ENCODE measurements at places on chromosomes 2 and 18.

- DNase-seq = no peak
Observed at GRCh38 chr2:1299043-1299442, 114.2 kb upstream of the TPO start.

- peak; percentile 85 for DNase-seq
Observed at GRCh38 chr2:237673130-237674001, 46.0 kb downstream of the LRRFIP1 start.

DNA sequence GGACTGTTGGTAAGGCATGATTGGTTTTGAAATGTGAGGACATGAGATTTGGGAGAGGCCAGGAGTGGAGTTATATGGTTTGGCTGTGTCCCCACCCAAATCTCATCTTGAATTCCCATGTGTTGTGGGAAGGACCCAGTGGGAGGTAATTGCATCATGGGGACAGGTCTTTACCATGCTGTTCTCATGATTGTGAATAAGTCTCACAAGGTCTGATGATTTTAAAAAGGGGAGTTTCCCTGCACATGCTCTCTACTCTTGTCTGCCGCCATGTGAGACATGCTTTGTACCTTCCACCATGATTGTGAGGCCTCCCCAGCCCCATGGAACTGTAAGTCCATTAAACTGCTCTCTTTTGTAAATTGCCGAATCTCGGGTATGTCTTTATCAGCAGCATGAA lies 5.4 kb downstream of the CMPK2 start:
- DNase-seq = no peak

GRCh38 chr2:140539242-140539875 lies 1591.5 kb downstream of the LRP1B start:
- no peak for DNase-seq

- DNase-seq = no peak
Observed at GRCh38 chr2:173589604-173590275, 235.1 kb downstream of the CDCA7 start.

DNA sequence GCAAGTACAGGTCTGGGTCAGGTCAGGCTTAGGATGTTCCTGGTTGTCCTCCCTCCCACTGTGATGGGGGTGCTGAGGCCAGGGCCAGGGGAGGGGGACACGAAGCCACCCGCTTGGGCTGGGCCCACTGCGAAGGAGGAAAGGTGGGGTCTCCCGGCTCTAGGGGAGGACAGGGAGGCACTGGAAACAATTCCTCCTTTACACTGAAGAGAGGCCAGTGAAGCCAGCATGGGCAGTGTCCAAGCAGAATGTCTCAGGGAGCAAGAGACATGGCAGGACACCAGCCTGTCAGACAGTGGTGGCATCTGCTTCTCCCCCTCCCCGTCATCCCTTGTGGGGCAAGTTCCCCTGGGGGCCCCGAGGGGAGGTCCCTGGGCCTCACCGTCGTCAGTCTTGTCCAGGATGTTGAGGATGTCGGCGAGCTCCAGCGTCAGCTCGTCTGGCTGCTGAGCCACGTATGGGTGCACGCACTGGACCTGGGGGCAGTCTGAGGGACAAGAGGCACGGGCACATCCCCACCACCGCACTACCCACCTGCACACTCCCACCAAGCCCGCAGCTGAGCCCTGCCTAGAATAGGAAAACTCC lies 10.8 kb downstream of the SNORC start:
- no peak for DNase-seq

DNA sequence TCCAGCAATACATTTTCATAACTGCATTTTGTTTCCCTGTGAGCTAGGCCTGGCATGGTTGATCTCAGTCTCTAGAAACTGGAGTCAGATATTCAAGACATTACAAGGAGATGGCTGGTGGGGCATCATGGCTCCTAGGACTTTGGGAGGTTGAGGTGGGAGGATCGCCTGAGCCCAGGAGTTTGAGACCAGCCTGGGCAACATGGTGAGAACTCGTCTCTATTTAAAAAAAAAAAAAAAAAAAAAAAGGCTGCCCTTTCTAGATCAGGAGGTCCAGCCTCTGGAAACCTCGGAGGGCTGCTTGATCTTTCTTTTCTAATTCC lies 362 bp upstream of the VAMP8 start:
- DNase-seq = no peak

- no peak for DNase-seq
Observed at GRCh38 chr2:126496493-126496892, 159.5 kb upstream of the GYPC start.

DNA sequence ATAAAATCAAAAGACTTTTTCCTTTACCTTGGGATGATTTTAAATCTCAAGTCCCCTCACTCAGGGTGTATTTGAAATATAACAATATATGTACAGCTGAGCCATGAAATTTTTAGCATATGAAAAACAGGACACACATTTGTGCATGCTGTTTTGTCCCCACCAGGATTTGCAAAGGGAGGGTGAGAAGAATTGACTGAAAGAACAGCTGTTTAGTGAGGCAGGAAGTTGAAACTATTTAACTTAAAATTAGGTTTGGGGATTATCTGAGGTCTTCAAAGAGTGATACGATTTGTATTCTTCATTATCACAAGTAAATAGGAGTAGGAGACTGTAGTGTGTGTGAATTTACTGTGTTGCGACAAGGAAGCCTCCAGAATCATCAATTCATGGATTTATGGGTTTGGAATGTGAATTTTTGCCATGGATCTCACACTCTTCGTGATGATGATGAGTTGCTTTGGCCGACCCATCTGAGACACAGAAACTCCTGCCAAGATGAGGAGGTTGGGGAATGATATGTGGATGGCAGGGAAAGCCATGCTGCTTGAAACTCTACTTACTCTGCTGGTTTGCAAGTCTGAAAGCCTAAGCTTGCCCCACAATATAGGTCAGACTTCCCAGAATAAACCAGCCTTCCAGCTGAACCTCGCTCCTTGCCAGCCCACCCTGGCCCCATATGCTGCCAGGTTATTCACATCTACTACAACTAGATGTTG lies 31.0 kb upstream of the SPATS2L start:
- no peak for DNase-seq

- no peak for DNase-seq
Observed at GRCh38 chr2:67851956-67852824, 210.6 kb downstream of the C1D start.

DNA sequence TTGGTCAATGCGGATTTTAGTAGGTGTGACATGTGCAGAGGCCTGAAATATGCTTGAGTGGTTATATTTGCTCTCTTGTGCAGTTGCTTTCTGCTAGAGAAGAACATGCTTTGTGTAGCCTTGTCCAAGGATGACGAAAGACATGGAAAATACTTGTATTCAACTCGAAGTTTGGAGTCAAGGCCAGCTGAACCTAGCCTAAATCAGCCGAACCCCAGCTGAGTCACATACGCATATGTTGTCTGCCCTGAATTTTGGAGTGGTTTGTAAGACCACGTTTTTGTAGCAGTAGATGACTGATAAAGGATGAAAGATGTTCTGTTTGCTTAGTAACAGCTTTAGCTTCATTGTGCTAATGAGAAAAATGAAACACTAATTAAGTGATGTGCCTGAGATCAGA lies 22.5 kb upstream of the SPAG16 start:
- peak; percentile 28 for DNase-seq

DNA sequence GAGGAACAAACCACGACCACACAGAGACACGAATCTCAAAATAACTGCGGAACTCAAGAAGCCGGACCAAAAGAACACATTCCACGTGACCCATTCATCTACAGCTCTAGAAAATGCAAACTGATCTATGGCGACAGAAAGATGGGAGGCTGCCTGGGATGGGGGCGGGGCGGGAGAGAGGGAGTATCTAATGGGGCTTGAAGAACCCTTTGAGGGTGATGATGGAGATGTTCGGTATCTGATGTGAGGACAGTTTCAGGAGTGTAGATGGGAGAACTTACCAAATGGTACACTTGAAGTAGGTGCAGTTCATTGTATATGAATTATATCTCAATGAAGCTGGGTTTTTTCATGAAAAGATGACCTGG lies 34.6 kb upstream of the KLF11 start:
- DNase-seq = no peak

DNA sequence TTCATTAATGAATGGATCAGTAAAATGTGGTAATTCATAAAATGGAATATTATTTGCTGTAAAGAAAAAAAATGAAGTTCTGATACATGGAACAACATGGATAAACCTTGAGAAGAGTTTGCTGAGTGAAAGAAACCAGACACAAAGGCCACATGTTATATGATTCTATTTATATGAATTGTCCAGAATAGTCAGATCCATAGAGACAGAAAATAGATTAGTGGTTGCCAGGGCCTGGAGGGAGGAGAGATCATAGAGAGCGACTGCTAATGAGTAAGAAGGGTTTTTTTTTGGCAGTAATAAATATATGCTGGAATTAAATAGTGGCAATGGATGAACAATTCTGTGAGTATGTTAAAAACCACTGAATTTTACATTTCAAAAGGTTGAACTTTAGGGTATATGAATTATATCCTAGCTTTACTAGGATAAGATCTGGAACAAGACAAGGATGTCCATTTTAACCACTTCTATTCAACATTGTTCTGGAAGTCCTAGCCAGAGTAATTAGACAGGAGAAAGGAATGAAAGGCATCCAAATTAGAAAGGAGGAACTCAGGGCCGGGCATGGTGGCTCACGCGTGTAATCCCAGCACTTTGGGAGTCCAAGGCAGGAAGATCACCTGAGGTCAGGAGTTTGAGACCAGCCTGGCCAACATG lies 48.8 kb downstream of the MAPRE2 start:
- no peak for DNase-seq

DNA sequence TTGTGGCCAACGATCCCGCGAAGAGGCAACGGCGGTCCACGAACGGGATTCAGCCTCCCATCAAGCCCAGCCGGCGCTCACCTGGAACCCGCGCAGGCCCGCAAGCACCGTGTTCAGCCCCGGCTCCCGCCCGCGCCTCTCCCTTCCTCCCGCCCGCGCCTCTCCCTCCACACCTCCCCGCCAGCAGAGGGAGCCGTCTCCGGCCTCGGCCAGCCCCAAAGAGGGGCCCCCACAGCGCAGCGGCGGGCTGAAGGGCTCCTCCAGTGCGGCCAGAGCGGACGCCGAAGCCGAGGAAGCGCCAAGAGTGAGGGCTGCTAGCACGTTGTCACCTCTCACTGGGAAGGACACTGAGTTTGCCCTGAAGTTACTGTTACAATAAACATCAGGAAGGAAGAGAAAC lies 55.3 kb upstream of the LAPTM4A start:
- DNase-seq = peak; percentile 60

- no peak for DNase-seq
Observed at GRCh38 chr2:221143231-221143630, 428.9 kb downstream of the EPHA4 start.

DNA sequence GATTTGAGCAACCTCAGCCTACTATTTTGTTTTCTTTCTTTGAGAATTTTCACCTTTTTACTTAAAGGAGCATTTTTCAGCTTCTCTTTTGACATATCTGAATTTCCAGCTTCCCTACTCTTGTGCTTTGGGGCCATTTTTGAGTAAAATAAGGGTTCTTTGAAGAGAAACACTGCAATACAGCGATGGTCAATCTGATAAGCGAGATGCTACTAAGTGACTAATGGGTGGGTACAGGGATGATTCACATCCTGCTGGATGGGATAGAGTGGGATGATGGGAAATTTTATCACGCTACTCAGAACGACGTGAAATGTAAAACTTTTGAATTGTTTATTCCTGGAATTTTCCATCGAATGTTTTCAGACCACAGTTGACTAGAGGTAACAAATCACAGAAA lies 211.5 kb downstream of the TMEM247 start:
- DNase-seq = no peak

- no peak for DNase-seq
Observed at GRCh38 chr18:70981400-70982140, 692.7 kb downstream of the SOCS6 start.

DNA sequence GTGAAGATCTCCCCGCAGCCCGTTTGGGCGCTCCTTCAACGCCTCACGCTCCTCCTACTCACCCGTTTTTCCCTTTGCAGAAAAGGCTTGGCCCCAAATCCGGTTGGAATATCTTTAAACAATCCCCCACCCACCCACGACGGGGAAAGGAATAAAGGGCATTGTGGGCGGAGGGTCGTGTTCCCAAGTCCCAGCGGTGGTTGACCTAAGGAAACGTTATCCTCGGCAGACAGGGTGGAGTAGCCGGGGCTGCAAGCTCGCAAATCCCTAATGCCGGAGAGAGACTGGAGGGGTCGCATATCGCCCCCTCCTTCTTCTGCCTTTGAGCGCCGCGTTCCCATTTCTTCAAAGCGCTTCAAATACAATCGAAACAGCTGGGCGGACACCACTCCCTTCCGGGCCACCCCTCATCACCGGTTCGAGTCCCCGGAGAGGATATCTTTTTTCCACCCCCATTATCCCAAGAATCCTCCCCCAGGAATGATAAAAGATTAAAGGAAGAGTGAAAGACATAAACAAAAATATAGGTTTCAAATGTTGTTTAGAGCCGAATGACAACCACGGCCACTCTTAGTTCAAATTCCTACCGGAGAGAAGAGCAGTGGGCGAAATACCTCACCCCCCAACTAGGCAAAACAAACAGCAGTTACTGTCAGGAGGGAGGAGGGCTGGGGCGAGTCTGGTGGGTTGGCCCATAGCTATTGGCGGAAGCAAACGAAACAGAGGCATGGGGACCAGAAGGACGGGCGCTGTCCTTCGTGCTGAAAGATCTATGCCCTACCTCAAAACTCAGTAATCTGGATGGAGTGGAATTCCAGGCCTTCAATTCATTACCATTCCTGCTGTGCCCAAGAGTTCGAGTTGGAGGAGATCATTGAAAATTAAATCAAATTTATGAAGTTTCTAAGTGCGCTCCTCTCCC lies 2.8 kb upstream of the GAD1 start:
- no peak for DNase-seq

DNA sequence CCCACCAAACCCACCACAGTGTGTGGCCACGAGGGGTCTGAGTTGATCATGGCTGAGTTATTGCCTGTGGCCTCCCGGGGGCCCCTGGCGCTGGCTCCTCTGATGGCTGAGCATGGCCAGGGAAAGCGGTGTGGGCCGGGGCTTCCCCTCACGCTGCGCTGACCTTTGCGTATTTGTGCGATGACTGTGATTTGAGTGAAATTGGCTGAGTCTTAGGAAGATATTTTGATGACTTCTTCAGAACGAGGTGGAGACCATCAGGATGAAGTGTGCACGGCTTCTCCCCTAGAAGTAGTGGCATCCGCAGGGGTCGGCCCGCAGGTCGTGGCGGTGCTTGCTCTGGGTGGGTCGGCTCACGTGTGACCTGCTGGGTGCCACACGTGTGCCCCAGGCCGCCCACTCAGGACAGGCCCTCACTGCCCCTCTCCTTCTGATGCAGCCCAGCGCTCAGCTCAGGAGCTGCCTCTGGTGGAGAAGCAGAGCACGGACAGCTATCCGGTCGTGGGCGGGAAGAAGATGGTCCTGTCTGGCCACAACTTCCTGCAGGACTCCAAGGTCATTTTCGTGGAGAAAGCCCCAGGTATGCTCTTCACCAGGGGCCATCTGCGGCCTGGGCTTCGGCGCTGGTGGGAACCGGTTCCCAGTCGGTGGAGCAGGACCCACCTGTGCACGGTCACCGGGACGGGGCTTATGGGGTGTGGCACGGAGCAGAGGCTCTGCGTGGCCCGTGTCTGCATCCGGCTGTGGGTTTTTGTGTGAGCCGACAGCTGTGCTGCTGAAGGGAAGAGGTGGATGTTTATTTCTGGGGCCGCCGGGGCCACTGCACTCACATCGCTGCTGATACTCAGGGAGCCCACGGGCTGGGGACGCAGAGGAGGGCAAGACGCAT lies 55.8 kb downstream of the NFATC1 start:
- no peak for DNase-seq

Data from adrenal gland (tissue), 19 donors.